Stimulated activated CD8-positive, alpha-beta memory T cell treated with anti-CD3 and anti-CD28 coated beads, Interleukin-12 subunit alpha, Interleukin-12 subunit beta, amount 100 ng/mL, for 1 hour (primary cell): ENCODE measurements at places on chromosomes 16 and 17.

- no peak for DNase-seq
These were observed 34.3 kb upstream of the CBX4 start for GRCh38 chr17:79873583-79873982.

DNA sequence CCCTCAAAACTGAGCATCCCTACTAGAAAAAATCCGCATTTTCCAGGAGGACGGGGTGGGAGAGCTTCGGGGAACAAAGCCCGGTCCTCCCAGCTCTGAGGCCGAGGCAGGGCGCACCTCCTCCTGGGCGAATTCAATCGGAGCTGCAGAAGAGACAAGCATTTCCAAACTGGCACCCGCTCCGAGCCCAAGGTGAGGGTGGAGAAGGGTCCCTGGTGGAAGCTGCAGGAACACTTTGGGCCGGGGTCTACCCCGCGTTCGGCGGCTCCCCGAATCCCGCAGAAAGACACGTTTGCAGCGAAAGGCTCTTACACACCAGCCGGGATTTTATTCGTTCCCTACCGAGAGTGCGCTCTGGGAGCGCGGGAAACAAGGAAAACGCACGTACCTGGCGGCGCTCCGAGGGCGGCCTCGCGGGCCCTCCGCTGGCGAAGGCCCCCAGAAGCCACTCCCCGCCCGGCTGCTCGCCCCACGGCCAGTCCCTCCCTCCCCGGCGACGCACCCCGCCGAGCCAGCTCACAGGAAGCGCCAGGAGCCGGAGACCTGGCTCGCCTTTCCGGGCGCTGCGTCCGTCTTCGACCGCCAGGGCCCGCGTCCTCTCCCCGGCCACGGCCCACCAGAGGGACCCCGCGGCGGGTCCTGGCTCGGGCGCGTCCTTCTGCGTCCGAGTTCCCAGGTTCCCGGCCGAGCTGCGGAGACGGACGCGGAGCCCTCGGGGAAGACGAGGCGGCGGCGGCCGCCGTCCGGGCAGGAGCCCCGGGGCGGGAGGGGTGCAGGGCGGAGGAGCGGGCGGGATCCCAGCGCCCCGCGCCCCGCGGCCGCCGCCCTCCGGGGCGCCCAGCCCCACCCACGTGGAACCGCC, 49.8 kb upstream of the BAHCC1 start:
- DNase-seq = no peak

- DNase-seq = no peak
These were observed 3.2 kb downstream of the NAGS start for GRCh38 chr17:44007346-44008204.

DNA sequence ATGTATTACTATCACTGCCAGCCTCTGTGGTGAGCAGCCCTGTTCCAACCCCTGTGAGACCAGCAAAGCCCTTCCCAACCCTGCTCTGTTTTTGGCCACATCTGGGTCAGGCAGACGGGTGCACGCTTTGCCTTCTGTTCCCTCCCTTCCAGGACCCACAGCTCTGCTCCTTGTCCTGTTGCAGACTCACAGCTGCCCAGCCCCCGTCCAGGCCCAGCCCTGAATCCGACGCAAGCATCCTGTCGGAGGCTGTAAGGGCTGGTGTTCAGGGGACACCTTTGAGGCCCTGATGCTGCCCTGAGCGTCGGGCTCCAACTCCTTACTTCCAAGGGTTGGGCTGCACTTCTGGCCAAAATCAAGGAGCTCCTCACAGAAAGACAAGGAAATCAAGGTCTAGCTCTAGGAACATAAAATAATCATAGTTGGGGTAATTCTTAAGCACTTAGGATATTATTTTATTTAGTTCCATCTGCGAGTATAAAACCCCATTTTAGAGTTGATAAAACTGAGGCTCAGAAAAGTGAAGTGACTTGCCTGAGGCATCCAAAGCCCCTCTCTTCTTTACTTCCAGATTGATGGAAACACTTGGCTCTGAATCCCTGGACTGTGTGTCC, 14.3 kb upstream of the SRCIN1 start:
- DNase-seq = no peak

DNA sequence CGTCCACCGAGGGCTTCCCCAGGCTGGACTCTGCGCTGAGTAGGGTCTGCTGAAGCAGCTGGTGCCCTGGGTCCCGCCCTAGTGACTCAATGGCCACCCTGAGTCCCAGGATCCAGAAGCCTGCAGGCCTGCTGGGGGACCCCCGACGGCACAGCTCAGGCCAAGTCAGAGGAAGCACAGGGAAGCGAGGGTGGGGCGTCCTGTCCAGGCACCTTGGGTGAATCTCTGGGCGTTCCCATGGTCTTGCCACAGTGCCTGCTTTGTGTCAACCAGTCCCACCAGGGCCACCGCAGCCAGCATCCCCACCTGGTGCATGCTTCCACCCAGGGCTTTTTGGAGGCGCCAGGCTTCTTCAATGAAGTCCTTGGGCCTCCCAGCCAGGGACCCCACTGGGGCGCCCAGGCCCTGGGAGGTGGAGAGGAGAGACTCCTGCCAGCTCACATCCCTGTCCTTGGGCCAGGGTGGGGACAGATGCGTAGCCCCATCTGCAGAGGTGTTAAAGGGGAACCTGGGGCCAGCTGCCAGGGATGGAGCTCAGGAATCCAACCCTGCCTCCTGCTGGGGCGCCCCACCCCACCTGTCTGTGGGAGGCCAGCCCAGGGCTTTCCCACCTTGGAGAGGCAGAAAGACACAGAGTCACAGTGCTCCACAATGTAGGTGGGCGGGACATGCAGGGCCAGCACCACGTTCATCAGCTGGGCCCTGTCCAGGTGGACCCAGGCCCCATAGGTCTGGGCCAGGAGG, 17.8 kb downstream of the TMEM235 start:
- DNase-seq = no peak

- DNase-seq = no peak
These were observed 487 bp downstream of the POLG2 start for GRCh38 chr17:64496348-64496785.

GRCh38 chr16:69328854-69329316, 1.5 kb downstream of the PDF start:
- DNase-seq = no peak

DNA sequence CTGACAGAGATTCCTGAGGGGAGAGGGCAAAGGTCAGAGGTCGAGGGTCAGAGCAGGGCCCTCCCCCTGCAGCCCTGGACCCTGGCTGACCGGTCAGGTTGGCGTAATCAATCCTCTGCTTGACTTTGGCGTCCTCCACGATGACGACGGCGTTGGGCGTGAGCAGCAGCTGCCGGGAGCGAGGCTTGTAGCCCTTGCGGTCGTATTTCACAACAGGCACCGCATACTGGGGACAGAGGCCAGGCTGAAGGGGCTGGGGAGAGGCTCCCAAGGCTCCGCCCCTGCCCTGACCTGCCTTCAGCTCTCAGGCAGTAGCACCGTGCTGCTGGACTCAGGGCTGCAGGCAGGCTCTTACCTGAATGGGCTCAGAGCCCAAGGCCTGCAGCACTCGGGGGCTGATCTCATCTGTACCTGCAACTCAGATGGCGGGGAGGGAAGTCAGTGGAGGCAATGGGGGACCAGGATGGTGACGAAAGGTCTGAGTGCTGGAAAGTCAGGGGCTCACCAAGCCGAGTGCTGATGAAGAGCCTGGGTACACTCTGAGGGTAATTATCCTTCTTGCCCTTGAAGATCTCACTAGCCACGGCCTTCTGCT, 12.0 kb upstream of the CRK start:
- DNase-seq = no peak

- no peak for DNase-seq
These were observed 187.1 kb downstream of the TMEM114 start for GRCh38 chr16:8402981-8403843.

DNA sequence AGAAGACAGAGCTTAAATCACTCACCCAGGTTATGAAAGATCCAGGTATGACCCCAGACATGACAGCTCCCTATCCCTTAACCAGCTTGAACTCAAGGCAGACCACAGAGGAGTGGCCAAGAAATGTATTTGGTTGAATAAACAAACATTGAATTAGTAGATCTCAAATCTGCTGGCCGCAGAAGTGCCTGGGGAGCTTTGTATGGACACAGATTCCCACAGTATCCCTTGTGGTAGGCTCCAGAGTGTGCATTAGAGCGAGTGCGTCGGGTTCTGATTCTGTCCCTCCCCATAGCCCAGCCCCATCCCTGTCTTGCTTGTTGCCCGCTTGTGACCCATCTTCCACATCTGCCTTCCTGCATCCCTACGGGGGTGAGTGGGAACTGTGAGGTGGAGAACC, 118.8 kb upstream of the FOXF1 start:
- no peak for DNase-seq

DNA sequence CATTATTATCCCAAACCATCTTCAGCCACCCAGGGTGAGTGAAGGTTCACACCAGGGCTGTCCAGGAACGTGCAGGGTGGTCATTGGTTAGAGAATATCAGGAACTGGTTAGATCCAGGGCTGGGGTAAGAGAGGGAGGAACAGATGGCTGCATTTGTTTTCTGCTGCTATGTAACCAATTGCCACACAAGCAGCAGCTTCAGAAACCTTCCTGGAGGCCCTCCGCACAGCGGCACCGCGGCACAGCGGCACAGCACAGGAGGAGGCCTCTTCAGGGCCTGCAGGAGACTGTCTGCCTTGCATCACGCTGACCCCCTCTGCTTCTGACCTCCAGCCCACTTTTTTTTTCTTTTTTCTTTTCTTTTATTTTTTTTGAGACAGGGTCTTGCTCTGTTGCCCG, 86.1 kb downstream of the KCNJ12 start:
- no peak for DNase-seq

DNA sequence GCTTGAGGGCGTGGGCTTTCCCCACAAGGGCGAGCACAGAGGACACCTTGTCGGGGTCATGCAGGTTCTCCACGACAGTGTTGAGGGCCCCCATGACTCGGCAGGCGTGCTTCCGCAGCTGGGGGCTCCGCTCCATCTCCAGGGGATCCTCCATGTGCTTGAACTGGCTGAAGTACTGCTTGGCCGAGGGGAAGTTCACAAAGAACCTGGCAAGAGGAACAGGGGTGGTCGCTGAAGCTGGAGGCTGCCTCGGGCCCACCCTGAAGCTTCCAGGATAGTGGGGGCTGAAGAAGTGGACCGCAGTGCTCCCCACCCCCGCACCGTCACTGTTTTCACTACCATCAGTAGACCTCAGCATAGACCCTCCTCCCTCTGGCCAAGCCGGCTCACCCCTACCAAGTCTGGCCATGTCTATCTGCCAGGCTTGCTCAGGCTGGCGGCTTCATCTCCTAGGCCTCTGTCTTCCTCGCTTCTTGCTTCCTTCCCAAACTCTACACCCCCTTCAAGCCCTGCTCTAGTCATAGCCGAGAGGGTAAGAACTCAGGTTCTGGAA, 5.9 kb downstream of the CYGB start:
- no peak for DNase-seq

- no peak for DNase-seq
These were observed 13.8 kb downstream of the ARSG start for GRCh38 chr17:68305142-68305541.

DNA sequence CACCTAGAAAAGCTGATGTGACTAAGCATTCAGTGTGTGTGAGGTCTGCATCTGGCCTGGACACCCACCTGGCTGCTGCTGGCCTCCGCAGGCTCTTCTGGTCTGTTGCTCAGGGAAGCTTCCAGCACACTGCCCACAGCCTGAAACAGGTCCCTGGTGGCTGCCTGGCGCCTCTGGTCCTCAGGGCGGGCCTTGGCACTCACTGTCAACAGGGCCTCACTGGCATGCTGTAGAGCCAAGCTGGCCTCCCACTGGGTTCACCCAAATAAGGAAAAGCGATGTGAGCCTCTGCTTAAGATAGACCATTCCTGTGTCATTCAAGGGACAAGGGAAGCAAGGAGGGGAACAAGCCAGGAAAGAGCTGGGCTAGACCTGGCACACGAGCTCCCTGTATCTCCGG, 70.6 kb upstream of the BCO1 start:
- DNase-seq = no peak

- DNase-seq = no peak
These were observed 15.9 kb upstream of the TNS4 start for GRCh38 chr17:40517286-40517662.

- DNase-seq = no peak
These were observed 28.2 kb upstream of the TMEM220 start for GRCh38 chr17:10758062-10758461.
